ENCODE measurements at places on chromosomes 4 and X.

- no peak for DNase-seq
Measured at GRCh38 chr4:118911238-118911703, 22.6 kb downstream of the SYNPO2 start.

GRCh38 chr4:139622901-139623381, 42.7 kb upstream of the MGST2 start:
- DNase-seq, result no peak

DNA sequence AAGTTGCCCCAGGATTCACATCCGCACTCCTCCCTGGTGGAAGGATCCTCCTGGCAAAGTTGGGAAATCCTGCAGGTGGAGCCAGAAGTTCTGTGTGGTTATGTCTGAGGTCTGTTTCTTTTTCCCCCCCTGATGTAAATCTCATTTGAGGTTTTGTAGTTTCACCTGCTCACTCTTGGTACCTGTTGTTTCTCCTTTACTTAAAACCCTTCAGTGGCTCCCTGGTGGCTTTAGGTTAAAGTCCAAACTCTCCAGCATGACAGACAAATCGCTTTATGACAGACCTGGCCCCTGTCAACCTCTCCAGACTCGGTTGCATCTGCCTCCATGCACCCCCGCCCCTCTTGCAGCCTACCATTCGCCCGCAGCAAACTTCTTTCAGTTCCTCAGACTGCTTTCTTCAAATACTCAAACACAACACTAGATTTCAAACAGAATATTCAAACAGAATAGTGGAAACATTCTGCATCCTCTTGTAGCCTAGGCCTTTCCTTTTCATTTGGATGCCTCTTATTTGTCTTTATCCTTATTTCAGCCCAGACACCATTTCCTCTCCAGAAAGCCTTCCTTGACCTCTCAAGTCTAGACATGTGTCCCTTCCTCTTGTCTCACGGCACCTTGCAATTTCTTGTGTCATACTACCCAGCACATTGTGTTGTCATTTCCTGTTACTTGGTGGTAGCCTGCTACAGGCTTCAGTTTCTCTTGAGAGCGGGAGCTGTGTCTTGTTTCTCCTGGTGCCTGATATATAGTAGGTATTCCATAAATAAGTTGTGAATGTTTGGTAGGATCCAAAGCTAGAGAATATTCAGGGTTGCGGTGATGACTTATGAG, 24.8 kb downstream of the IL13RA1 start:
- DNase-seq, result no peak

DNA sequence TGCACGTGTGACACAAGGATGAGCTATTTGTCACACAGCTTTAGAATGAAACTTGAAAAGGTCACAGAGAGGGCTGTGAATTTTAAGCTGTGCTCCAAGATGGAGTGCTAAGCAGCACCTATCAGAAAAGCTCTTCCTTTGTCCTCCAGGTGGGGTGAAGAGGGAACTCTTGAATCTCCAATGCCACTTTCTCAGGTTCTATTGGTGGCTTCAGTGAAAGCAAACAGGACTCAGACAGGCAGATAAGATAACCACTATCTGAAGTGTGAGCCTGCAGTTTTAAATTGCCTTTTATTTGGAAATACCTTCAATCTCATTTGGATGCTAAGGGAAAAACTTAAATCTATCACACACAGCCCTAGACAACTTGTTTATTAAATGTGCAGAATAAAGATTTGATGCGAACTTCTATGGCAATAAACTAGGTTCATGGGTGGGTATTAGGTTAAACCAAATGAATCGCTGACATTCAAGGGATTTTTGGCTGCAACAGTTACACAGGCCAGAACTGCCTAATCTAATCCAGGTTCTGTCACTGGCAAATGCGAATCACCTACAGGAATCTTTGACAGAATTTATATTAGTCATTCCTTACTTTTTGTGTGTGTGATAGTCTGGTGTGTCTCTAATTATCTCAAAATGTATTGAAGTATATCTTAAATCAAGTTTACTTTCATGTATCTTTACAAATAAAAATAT, 13.6 kb upstream of the PDGFRA start:
- DNase-seq, result no peak

GRCh38 chrX:154804261-154804956, 876 bp downstream of the MPP1 start:
- DNase-seq, result no peak

DNA sequence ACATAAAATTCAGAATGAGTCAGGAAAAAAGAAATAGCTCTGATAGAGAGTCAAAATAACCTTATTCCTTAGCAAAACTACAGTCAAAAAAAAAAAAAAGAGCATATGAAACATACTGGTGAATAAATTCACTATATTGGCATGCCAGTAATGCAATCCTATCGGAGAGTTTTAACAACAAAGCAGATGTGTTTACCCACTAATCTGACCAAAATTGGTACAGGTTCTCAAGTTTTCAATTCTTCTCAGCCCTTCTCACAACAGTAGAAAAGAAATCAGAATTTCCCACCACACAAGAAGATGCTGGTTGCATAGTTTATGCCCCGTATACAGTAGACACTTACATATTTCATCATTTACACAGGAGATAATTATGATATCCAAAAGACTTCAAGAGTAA, 59.4 kb downstream of the LCORL start:
- DNase-seq, result no peak

- DNase-seq, result no peak
Measured at GRCh38 chr4:115834441-115834840, 721.0 kb upstream of the NDST4 start.

GRCh38 chrX:42151808-42152207, 228.5 kb upstream of the CASK start:
- DNase-seq, result no peak

DNA sequence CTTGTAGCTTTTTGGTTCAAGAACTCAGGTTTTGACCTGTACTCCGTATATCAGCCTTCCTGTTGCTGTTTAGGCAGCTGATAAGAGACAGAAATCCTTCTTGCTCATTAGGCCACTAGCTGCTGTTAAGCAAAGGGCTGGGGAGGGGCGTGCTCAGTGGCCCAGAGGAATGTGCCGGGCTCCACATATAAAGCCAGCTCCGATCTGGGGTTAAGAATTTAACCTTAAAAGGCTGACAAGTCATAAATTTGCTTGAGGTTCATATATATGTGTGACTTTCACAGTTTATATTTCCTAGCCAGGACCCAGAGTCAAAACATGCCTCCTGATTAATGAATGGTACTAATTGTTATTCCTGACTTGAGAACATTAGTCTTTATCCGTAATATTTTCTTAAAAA, 15.3 kb downstream of the GPC3 start:
- no peak for DNase-seq

DNA sequence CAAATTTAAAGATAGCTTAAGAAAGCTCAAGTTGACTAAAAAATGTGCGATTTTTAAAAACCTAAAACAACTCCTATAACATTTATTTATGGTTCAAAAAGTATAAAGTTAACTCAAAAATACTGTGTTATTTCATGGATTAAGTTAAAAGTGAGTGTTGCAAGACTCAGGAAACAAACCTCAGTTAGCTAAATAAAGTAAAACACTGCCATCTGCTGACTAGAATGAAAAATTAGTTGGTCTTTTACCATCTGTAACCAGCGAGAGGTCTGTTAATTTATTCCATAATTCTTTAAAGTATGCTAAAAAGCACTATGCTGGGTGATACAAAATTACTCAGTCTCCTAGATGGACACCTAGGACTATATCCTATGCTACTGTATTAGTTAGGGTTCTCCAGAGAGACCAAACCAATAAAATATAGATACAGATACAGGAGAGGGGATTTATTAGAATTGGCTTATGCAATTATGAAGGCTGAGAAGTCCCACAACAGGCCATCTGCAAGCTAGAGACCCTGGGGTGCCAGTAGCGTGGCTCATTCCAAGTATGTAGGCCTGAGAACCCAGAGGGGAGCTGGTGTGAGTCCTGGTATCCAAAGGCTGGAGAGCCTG, 4.9 kb upstream of the WDFY3 start:
- DNase-seq, result no peak

GRCh38 chrX:151974336-151975227, at the start of gene GABRE:
TSS of gene GABRE (minus strand) at chrX:151974676. CDS start at chrX:151974625, 51 bp downstream.
- DNase-seq, result no peak

Data from esophagus squamous epithelium (tissue), 5 donors.